Chondrocyte (in vitro differentiated cells): ENCODE measurements at places on chromosomes 2 and 18. TPM values are rescaled to one million over a fixed set of nuclear protein-coding genes. Genes with fewer than 3 reads are reported as not detected.

GRCh38 chr2:155836439-155836838 is 496.1 kb downstream of the NR4A2 start:
- H3K4me1 ChIP-seq: peaks cover 5% of the 10 kb centered on the region
- no peaks in the 10 kb centered on the region for H3K27me3 ChIP-seq
- no peaks in the 10 kb centered on the region for H3K36me3 ChIP-seq
- no peak overlapping the region for H3K27ac ChIP-seq

ACVR1 gene
- total RNA-seq: 53.1 to 81.7 TPM (median 76.9 TPM) in 3 replicates

DNA sequence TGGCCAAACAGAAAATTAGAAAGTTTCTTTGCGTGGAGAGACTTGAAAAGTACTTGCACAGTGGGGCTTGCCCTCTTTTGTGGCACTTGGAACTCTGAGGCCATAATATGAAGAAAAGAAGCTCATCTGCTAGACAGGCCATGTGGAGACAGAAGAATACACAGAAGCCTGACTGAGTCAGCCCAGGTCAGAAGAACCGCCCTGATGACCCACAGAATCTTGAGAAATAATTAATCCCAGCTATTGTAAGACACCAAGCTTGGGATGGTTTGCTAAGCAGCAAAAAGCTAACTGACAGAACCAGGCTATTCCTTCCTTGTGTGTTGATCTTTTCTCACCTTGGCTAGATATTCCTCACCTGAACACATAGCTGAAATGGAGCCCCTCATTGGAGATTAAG is 33.7 kb downstream of the G6PC2 start:
- no peak overlapping the region for H3K27ac ChIP-seq
- H3K4me3 ChIP-seq: no peak overlapping the region
- no peaks in the 10 kb centered on the region for H3K27me3 ChIP-seq
- no peaks in the 10 kb centered on the region for H3K36me3 ChIP-seq

DNA sequence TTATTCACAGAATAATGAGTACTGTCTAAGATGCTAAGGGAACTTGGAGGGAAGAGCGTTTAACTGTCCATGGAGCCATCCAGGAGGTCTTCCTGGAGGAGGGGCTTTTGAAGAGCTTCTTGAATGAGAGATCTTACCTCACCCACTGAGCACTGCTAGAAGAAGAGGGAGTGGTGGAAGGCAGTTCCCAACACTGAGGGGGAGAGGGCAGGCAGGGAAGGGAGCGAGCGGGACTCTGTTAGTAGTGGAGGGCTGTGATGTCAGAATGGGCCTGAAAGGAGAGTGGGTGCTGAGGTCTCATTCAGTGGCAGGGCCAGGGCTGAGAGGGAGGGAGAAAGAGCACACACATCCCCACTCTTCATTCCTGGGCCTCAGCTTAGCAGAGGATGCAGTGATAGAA is 65.0 kb downstream of the NCK2 start:
- DNase-seq: no peak
- H3K4me3 ChIP-seq: no peak overlapping the region
- no peak overlapping the region for H3K27ac ChIP-seq
- H3K36me3 ChIP-seq: no peaks in the 10 kb centered on the region

CDK5R2 gene
- 0.22 to 0.36 TPM in 2 of 3 replicates, not detected in the other for total RNA-seq

GRCh38 chr2:43083710-43084698 is 142.4 kb downstream of the ZFP36L2 start:
- peaks cover 76% of the 10 kb centered on the region for H3K4me1 ChIP-seq
- H3K27ac ChIP-seq: peak overlapping the region; percentile 92
- H3K27me3 ChIP-seq: no peaks in the 10 kb centered on the region

DNA sequence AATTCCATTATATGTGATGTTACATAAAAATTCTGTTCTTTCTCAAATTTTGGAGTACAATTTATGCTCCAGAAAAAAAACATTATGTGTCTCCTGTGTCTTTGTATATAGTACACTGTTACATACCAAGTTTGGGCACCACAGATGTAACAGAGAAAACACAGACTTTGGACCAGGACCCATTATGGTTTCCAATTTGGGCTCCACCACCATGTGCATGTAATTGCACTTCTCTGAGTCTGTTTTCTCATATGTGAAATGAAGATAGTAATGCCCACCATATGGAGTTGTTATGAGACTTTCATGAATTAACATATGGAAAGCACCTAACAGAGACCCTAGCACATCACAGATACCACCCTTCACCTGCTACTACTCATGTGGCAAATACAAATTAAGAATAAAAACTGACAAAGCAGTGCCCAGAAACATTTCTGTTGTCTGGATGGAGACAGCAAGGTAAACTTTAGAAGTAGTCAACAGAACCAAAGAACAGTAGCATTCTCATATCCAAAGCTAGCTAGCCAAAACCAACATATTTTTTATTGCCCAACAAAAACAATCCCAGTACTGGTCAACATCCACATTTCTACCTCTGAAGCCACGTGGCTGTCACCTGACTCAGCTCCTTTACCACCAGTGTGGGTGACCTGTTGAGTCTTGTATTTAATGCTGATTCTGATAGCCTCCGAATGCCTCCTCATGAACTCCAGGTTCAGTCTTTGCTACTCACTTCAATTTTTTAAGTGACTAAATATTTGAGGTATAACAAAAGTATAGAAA is 42.9 kb downstream of the ANTXR1 start:
- H3K4me1 ChIP-seq: peaks cover 28% of the 10 kb centered on the region
- no peak overlapping the region for H3K27ac ChIP-seq
- H3K27me3 ChIP-seq: no peaks in the 10 kb centered on the region
- H3K4me3 ChIP-seq: no peak overlapping the region
- peaks cover 26% of the 10 kb centered on the region for H3K36me3 ChIP-seq
- no peak for DNase-seq
